Activated naive CD4-positive, alpha-beta T cell (primary cell): ENCODE measurements at places on chromosomes 2 and 18.

- DNase-seq = no peak
These were observed 23.4 kb upstream of the GALNT14 start for GRCh38 chr2:31161637-31162036.

DNA sequence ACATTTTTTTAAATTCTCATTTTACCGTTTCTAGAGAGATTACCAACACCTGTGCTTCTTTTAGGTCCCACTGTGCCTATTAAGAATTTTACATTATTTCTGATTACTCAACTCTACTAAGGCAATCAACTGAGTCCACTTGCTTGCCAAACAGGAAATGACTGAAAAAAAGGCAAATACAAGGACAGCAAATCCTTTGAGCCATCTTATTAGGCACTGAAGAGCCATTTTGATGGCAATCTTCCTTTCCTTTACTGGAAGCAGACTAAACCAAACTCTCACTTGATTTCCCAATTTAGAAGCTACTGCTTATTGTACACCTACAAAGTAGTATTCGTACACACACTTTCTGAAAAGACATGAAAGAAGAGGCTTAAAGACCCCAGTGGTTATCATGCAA is 121.4 kb upstream of the COL3A1 start:
- DNase-seq = no peak

GRCh38 chr18:76943542-76944339 is 121.4 kb downstream of the ZNF236 start:
- no peak for DNase-seq

DNA sequence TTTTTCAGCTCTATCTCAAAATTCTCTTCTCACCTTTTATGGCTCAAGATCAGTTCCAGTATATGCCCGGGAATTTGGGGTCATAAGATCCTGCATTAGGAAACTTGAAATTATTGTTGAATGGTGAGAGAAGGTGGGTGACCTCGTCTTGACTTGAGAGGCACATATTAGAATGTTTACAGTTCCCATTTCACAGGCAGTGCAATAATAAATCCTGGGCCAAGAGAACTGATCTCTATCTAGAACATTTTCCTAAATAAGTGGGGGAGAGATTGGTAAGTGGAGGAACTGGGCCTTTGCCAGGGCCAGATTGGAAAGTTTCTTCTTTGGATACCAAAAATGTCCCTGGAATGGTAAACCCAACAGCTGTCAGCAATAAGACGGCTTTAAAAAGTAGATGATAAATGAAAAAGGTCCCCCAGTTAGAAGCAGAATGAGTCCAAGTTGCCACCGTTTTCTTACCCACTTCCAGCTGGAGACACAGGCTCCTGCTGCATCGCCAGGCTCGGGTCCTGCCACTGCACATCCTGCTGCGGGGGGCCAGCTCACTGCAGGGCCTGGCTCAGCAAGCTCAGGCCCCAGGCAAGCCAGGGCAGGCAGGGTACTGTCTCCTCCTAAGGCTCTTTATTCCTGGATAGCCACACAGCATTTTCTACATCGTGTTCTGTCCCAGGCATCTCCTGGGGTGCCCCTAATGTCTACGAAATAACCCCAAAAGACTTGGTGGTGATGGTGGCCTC is 126.4 kb upstream of the EPAS1 start:
- DNase-seq = no peak

- DNase-seq = no peak
These were observed 106.2 kb downstream of the HDAC4 start for GRCh38 chr2:239294571-239295054.

- no peak for DNase-seq
These were observed 19.8 kb downstream of the GAREM1 start for GRCh38 chr18:32450874-32451273.

DNA sequence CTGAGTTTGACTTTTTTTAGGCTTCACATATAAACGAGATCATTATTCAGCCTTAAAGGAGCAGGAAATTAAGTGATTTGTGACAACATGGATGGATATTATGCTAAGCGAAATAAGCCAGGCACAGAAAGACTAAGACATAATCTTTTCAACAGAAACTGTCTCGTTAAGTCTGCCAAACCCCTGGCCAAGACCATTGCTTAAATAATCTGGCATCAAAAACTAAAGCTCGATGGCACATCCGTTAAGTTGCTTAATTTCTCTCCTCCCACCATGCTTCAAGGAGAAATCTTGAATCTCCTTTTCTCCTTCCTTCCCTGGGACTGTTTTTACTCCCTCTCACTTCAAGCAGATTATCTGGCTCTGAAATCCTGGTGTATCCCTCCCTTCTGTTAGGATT is 140.3 kb downstream of the GALNT14 start:
- DNase-seq = no peak

- no peak for DNase-seq
These were observed 72.0 kb upstream of the FSHR start for GRCh38 chr2:49226360-49226759.

DNA sequence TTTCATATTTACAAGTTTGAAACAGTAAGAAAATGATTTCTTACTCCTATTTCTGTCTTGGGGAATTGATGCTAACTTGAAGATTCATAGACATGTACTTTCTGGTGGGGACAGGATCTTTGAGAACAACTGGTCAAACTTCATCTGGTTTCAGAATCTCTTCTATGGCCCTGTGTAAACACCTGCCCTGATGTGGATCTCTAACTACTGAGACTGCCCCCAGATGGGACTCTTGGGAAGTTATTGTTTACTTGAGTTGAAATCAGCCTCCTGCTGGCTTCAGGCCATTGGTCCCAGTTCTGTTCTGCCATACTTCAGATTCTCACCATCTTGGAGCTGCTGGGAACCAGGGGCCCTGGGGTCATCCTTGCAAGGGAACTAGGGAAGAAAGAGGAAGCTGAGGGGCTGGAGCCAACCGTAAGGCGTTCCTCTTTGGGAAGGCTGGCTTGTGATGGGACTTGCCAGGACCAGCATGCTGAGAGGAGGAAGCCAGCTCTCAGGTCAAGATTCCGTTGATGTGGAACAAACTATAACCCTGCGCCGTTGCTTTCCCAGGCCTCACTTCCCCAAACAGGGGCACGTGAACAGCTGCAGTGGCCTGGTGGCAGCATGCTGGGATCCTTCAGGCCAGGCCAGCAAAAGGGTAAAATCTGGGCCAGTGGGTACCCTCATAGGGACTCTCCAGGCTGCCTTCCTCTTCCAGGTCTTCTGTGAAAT is 135.5 kb upstream of the CXCR4 start:
- no peak for DNase-seq

- DNase-seq = no peak
These were observed 242.1 kb upstream of the CYRIA start for GRCh38 chr2:16907645-16908282.

- DNase-seq = no peak
These were observed 42.1 kb downstream of the DDX18 start for GRCh38 chr2:117856415-117857210.

DNA sequence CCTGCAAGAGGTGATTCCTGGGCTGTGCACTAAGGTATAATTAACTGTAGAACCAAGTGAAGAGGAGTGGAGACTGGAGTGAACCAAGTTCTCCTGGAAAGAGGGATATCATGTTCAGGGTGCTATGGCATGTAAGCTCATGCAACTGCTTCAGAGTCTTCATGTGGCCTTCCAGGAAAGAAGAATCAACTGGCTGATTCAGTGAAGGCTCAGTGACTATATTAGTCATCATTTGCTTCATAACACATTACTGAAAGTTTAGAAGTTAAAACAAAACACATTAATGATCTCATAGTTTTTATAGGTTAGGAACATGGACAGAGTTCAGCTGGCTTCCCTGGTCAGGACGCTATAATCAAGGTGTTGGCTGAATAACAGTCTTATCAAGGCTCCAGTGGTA is 1200.8 kb upstream of the GYPC start:
- DNase-seq = no peak
